ENCODE measurements at places on chromosomes 11 and 22.

- peak; percentile 78 for DNase-seq
These were observed 28.5 kb downstream of the RCOR2 start for GRCh38 chr11:63888170-63889086.

GRCh38 chr22:46463435-46464227 lies 73.8 kb downstream of the CELSR1 start:
- DNase-seq = no peak

DNA sequence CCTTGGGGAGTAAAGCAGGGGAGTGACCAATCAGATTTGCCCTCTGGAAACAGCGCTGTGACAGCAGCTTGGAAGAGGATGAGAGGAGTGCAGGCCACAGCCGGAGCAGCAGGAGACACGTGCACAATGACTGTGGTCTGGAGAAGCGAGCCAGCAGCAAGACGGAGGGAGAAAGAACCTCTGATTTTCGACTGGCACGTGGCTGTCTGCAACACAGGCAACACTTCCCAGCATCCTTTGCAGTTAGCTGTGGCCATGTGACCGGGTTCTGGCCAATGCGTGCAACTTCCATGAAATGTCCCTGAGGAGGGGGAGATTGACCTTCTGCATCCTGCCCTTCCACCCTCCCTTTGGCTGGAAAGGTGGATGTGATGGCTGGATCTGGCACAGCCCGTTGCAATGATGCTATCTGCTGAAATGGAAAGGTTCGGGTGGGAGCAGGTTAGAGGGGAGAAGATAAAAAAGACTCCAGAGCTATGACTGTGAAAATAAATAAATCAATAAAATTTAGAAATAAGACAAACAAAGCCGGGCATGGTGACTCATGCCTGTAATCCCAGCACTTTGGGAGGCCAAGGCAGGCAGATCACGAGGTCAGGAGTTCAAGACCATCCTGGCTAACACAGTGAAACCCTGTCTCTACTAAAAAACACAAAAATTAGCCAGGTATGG lies 15.6 kb downstream of the PLA2G6 start:
- no peak for DNase-seq

DNA sequence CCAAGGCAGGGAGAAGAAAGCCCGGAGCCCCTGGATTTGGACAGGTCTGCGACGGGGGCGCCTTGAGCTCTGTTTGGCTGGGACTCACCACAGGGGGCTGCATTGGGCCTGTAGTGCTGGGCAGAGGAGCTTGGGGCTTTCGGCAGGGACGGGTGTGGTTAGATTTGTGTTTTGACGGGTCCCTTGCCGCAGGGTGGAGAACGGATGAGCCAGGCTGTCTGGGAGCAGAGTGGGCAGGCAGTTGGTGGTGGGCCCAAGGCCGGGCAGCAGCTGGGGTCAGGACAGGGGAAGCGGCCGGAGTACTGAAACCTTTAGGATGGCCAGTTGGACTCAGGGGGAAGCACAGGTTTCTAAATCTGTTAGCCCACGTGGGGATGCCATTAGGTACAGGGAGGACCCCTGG lies 13.4 kb downstream of the C11orf24 start:
- no peak for DNase-seq

- peak; percentile 15 for DNase-seq
These were observed at the start of gene FOLH1 for GRCh38 chr11:49208006-49208721. Gene FOLH1, minus strand, starts transcription at chr11:49208602. Its CDS starts 193 bp downstream, at chr11:49208409.

DNA sequence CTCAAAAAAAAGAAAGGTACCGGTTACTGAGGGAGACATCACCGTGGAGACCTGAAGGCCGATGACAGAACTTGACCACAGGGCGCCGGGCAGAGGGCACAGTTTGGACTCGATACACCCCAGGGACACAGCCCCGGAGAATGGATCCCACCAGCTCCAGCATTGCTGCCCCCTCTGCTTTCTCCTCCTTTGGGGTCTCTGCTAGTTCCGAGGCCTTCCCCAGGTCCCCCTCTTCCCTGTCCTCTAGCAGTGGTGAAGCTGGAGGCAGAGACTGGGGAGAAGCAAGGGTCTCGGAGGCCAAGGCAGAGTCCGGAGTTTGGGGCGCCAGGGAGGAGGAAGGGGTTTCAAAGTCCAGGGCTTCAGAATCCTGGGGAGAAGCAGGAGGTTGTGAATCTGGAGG lies 4.8 kb upstream of the EEF1G start:
- DNase-seq = no peak

- peak; percentile 39 for DNase-seq
These were observed 39.3 kb downstream of the DUSP8 start for GRCh38 chr11:1532606-1533341.

DNA sequence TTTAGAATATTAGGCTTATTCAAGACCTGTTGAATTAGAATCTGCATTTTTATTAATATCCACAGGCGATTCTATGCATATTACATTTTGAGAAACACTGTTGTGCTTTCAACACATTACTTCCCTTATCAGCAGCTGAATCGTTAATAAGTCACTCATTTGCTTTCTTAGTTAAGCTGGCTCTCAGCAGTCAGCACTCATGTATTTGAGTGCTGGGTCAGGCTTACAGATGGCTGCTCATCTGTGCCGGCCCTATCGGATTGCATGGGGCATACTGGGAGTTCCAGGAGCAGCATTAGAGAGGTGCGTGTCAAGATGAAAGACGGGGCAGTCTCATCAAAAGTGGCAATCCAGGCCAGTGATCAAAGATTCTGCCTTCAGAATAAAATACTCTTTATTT lies 10.8 kb upstream of the OR51L1 start:
- DNase-seq = no peak
